ENCODE measurements at places on chromosomes 11 and 22.

DNA sequence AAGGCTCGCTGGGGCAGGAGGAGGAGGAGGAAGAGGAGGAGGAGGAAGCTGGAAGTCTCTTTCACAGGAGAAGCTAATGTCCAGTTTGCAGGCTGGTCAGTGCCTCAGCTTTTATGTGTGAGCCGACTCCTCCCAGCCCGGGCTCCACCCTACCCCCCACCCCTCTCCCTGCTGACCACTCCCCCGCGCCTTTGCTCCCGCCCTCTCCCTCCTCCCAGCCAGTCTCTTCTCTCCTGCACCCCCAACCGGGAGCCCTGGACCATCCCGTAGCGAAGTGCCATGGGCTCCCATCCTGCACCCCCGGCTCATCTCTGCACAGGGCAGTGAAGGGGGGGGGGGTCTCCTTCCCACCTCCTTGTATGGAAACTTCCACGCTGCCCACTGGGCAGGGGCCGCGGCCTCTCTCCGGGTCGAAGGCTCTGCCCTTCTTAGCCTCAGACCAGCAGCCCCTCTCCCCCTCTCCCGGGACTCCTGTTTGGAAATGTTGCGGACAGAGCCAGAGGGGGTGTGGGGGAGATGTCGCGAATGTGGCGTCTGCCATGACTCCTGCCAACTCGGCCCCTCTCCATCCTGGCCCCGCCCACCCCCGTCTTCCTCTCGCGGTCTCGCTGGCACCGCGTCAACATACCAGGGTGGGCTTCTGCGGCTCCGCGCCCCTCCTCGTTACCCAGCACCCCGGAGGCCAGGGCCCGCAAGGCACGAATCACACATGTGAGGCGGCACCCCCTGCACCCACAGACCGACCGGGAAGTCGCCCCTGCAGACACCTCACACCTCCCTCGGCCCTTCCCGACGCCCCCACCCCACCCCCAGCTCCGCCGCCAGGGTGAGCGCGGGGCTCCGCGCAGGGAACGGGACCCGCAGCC lies 1.8 kb downstream of the IGF2 start:
- peak; percentile 43 for DNase-seq

GRCh38 chr11:117900720-117901440 lies 24.4 kb upstream of the FXYD6 start:
- DNase-seq, result no peak

GRCh38 chr22:46864314-46865051 lies 102.0 kb downstream of the TBC1D22A start:
- no peak for DNase-seq

DNA sequence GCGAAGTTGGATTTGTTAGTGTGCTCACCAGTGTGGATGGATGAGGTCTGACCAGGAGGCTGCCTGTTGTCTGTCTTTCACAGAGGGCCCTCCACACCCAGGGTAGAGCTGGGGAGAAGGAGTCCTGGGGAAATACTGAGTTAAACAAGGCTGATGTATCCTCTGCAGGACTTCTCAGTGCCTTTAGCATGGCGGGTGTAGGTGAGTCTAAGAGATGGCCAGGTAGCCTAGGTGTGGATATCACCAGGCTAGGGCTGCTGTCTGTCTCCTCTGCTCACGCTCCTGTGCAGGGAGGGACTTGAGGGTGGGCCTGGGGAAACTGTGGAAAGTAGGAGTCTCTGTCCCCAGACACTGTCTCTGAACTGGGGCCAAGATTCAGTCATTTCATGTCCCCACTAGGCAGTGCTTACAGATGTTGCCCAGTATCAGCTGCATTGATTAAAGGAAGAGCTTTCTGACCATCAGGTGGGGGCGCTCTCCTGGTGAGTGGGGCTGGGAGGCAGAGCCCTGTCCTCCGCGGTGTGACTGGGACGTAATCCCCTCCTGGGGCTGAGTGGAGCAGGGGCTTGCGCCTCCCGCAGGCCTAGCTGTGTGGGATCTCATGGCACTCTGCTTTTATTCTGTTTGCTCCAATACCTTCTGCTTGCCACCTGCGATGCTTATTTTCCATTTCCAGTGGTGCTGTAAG lies 35.5 kb upstream of the CCDC188 start:
- DNase-seq, result no peak

GRCh38 chr22:27760474-27760873 lies 41.1 kb downstream of the MN1 start:
- no peak for DNase-seq

GRCh38 chr11:40175980-40176379 lies 1283.5 kb downstream of the LRRC4C start:
- DNase-seq, result no peak

DNA sequence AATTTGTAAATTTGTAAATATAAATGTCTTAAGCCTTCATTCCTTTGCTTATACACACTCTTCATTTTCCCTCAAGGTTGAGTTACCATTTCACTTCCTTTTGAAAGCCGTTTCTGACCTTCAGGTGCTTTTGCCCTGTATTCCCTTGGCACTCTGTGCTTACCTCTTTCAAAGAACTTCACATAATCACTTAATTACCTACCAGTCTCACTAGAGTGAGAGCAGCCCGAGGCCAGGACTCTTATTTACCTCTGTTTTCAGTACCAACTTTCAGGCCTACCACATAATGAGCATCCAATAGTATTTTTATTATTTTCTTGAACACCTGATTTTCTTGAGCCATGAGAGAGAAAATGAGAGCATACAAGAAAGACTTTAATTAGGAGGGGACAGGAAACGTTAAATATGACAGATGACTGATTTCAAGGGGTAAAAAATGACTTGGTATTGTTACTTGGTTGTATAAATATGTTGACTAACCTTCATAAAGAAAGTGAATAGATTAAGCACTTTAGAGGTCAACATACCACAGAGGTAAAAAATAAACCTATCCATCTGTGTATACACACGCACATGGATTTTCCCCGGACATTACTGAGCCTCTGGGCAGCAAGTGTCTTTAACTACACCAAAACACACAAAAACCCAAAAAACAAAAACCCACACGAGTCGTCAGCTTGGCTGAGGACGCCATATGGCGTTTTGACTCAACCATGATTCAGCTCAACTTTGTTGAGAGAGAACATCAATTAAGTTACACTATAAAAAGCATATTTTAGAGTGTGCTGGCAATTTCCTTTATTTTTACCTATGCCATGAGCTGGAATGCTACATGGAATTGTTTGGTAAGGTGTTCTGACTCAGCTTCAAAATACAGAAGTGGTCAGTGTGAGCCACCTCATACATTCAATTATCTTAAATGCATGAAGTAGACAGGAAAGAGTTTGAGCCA lies 7.6 kb downstream of the ATXN10 start:
- no peak for DNase-seq

GRCh38 chr11:68137833-68138232 lies 16.6 kb upstream of the CHKA start:
- no peak for DNase-seq

GRCh38 chr11:66479394-66480116 lies 679 bp upstream of the DPP3 start:
- DNase-seq, result no peak

DNA sequence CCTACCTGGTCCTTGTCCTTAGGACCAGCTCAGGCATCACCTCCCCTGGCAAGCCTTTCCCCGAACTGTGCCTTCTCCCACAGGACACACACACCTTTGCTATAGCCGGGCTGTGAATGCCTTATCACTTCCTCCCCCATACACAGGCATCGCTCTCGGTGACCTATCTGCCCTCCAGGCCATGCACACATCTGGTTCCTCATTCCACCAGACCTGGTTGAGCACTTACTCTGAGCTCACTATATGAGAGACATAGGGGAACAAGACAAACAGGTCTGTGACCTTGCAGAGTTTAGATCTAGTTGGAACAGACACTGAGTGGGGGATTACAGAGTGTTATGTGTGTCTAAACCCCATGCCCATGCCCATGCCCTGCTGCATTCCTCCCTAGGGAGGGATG lies 3.1 kb upstream of the BCR start:
- no peak for DNase-seq

DNA sequence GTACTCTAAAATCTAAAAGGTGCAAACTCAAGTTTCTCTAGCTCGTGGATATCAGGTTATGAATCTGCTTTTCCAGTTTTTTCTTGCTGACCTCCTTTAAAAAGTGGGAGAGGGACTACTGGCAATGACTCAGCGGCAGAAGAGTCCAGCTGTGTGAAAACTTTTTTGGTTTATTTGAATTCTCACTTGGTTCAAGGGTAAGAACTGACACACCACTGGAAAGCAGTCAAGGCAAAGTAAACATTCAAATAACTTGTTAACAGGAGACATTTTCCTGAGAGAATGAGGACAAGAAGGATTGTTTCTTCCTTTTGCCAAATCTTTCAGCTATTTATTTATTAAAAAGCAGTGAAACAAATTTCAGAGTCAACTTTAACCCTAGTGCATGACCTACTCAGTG lies 36.1 kb downstream of the CDON start:
- DNase-seq, result no peak

DNA sequence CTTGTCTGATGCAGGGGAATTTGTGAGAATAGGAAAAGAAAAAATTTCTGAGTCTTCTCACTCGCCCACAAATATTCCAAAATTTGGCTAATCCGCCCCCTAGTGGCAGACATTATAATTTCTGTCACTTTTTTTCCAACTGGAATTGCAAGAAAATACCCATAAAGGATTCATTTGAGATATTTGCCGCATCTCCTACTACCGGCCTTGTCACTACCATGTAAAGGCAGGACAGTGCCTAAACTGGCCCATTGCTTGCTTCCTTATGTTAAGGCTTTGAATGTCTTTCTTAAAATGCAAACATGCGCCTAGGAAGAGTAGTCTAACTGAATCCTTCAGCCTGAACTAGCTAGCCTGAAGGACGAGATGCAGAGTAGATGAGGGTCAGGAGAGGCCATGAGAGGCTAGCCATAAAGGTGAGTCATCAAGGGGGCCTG lies 9.3 kb upstream of the CEP295 start:
- peak; percentile 40 for DNase-seq

DNA sequence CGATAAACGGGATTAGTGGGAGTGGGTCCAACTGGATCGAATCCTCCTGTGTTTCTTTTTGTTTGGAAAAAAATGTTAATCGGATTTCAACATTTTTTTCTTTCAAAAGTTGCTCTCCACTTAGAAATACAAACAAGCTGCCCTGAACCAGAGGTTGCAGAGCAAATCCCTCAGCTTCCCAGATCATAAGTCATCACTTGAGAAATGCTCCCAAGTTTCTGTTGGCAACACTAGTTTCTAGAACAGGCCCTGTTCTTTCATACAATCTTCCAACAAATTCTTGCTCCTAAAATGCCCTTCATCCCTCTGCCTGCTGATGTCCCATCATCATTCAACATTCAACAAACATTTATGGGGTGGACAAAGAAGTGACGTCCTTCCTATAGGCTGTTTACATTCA lies 1.3 kb upstream of the MLC1 start:
- DNase-seq, result no peak

DNA sequence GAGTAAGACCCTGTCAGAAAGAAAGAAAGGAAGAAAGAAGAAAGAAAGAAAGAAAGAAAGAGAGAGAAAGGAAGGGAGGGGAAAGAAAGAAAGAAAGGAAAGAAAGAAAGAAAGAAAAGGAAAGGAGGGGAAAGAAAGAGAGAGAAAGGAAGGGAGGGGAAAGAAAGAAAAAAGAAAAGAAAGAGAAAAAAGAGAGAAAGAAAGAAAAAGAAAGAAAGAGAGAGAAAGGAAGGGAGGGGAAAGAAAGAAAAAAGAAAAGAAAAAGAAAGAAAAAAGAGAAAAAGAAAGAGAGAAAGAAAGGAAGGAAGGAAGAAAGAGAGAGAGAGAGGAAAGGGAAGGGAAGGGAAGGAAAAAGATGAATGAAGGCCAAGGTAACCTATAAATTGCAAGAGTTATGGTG lies 47.2 kb upstream of the SLC22A12 start:
- DNase-seq, result no peak

DNA sequence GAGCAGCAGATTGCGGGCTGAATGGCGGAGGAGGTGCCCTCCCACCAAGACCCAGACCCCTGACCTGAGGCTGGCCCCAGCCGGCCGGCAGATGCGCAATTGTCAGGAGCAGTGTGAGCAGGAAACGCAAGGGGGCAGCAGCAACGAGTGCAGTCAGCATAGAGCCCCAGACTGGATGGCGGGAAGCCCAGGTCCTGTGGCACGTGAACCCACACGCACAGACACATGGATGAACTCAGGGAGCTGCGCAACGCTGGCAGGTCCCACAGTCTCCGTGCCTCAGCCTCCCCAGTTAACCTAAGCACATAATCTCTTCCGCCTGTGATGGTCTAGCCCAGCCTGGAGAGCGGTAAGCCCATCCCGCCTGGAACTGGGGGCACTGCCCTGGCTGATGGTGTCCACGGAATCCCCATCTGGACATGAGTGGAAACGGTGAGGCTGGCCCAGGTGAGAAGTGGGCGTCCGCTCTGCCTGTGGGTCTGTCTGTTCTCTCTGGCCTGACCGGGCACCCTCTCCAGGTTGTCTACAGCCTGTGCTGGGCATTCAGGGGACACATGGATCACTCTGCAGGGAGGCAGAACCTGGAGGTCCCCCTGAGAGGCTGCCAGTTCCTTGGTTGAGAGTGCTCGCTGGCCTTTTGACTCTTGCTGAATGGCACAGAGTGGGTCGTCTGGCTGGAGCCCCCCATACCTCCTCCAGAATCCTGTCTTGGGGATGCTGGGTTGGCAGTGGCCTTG lies 626 bp upstream of the TBX10 start:
- no peak for DNase-seq

DNA sequence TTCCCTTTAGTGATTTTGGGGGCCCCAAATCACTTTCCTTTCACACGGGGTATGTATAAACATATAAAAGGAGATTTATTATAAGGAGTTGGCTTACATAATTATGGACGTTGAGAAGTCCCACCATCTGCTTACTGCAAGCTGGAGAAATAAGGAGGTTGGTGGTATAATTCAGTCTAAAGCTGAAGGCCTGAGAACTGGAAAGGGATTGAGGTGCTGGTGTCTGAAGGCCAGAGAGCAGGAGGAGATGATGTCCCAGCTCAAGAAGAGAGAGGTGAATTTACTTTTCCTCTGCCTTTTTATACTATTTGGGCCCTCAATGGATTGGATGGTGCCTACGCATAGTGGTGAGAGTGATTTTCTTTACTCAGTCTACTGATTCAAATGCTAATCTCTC lies 1.3 kb upstream of the ZNF202 start:
- DNase-seq, result no peak

GRCh38 chr11:100675115-100675650 lies 11.9 kb upstream of the ARHGAP42 start:
- no peak for DNase-seq

- DNase-seq, result no peak
These were observed 29.0 kb upstream of the CREB3L1 start for GRCh38 chr11:46248289-46249102.

GRCh38 chr11:10876158-10876557 lies 18.3 kb upstream of the ZBED5 start:
- no peak for DNase-seq

GRCh38 chr22:37501610-37502341 lies 15.6 kb upstream of the MFNG start:
- peak; percentile 82 for DNase-seq

Data from prostate gland (tissue), 2 donors.